ENCODE measurements at places on chromosomes 1 and 21. TPM values are rescaled to one million over a fixed set of nuclear protein-coding genes. Genes with fewer than 3 reads are reported as not detected.

Gene ETV3L
- not detected for total RNA-seq

Gene ARMH1
- total RNA-seq = 75.1 TPM

DNA sequence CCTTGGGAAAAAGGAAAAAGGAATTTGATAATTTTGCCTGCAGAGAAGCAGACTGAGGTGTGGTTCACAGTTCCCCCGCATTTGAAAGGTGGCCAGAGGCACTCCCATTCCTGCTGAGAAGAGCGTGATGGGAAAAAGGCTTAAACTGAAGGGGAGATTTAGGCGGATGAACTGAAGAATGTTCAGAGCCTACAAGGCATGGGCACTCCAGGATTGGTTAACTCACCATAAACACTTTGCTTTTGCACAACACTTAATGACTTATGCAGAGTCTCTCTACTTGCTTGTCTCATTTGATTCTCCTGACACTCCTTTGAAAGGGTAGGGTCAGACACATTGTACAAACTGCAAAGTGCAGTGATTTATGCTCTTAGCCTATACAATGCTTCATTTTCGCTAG lies 119.6 kb upstream of the RUNX1 start:
- H3K36me3 ChIP-seq = no peaks in the 10 kb centered on the region
- DNase-seq = no peak
- H3K4me3 ChIP-seq = no peak overlapping the region
- no peak overlapping the region for H3K27ac ChIP-seq
- no peaks in the 10 kb centered on the region for H3K27me3 ChIP-seq
- peaks cover 29% of the 10 kb centered on the region for H3K4me1 ChIP-seq

Gene CACNA1S
- total RNA-seq = not detected

- peaks cover 14% of the 10 kb centered on the region for H3K27me3 ChIP-seq
- no peak for DNase-seq
- H3K36me3 ChIP-seq = no peaks in the 10 kb centered on the region
- H3K4me3 ChIP-seq = no peak within 1 kb of the TSS
- peaks cover 6% of the 10 kb centered on the region for H3K4me1 ChIP-seq
- H3K27ac ChIP-seq = no peak within 1 kb of the TSS
These were observed at the start of gene ANKRD65 for GRCh38 chr1:1421147-1421906. Gene ANKRD65 (minus strand): TSS chr1:1421276. CDS start chr1:1421005, 271 bp downstream.

DNA sequence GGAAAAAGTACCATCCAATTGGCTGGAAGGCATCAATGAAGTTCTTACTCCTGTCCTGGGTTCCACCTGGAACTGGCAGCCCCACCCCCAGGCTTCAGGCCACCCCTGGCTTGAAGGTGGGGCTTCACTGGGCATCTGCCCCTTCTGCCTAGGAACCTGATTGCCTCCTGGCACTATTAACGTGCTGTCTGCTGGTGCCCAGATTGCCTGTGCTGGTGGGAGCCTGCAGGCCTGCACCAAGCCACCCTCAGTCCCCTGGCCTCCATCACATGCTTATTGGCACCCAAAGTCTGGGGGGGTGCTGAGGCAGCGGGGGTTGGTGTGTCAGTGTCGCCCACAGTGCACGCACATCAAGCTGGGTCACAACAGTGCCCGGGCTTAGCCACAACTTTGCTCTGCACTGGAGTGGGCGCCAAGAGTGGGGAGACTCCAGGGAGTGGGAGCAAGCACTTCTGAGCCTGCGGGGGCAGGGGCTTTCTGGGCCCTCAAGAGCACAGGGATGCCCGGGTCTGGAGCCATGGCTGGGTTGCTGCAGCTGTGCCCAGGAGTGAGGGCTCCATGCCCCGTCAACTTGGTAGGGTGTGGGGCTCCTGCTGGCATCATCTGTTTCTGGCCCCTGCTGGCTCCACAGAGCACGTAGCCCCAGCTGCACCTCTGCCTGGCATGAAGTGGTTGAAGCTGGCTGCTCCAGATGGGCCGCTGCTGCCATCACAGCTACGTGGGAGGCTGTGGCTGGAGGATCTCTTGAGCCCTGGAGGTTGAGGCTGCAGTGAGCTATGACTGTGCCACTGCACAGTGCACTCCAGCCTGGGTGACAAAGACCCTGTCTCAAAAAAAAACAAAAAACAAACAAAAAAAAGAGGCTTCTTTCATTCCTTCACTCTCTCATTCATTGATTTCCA lies 4.1 kb upstream of the LSM10 start:
- H3K4me3 ChIP-seq = peak overlapping the region; percentile 23
- no peak for DNase-seq
- H3K4me1 ChIP-seq = peaks cover 15% of the 10 kb centered on the region
- no peaks in the 10 kb centered on the region for H3K36me3 ChIP-seq

- no peak for DNase-seq
- H3K27me3 ChIP-seq = peaks cover 12% of the 10 kb centered on the region
- H3K36me3 ChIP-seq = no peaks in the 10 kb centered on the region
- H3K4me3 ChIP-seq = no peak overlapping the region
- peaks cover 30% of the 10 kb centered on the region for H3K4me1 ChIP-seq
These were observed 476.6 kb downstream of the SETD4 start for GRCh38 chr21:35583566-35584216.

DNA sequence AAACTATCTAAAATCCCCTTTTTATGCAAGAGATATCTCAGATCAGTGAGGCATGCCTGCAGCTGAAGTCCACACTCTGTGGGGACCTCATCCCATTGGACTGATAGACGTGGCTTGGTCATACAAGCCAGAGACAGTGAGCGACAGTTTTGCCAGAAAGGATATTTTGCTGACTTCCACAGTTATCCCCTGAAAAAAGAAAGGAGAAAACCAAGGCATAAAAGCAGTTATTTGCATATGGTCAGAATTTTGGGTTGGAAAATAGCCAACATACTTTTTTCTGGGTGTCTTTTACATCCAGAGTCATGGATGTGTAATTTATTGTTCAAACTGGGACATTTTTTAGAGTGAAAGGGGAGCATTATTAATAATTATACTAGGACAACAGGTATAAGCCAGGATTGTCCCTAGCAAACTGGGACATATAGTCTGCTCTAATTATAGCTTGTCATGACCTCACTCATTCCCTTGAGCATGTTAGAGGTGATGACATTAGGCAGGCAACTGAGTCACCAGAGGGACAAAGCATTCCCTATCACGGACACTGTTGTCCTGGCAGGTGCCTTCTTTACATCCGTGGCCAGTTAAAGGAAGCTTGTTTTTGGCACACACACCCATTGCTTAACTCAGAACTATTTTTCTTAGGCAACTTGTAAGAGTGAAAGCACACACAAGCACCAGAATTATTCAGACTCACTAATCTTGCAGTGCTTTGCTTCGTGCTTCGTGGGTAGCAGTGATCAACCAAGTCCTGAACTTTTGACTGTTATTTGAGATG lies 65.5 kb downstream of the PRRX1 start:
- H3K4me1 ChIP-seq = no peaks in the 10 kb centered on the region
- no peaks in the 10 kb centered on the region for H3K36me3 ChIP-seq
- H3K4me3 ChIP-seq = no peak overlapping the region
- DNase-seq = no peak

DNA sequence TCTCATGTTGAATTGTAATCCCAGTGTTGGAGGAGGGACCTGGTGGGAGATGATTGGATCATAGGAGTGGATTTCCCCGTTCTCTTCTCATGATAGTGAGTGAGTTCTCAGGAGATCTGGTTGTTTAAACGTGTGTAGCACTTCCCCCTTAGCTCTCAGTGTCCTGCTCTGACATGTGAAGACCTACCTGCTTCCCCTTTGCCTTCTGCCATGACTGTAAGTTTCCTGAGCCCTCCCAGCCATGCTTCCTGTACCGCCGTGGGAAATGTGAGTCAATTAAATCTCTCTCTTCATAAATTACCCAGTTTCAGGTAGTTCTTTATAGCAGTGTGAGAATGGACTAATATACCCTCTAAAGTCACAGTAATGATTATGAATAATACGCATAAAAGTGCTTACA lies 248.4 kb upstream of the LRRC7 start:
- no peak for DNase-seq
- no peaks in the 10 kb centered on the region for H3K27me3 ChIP-seq
- no peaks in the 10 kb centered on the region for H3K36me3 ChIP-seq
- no peaks in the 10 kb centered on the region for H3K4me1 ChIP-seq

Gene GAS5
- 1,203 TPM for total RNA-seq

DNA sequence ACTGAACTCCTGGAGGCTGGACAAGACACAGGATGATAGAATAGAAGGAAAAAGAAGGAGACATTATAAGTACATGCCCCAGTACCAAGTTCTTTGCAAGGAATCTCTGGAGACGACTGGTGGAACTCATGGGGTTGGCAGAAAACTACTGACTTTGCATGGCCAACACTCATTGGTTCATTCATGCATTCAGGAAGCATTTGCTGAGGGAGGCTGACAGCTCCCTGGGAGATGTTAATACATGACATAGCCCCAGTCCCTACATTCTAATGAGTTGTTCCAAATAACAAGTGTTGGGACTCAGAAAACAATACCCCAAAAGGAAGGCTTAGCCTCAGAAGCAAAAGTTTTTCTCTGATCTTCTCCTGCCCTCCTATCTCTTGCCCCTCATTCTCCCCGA lies 172.8 kb upstream of the IRF2BP2 start:
- no peak for DNase-seq
- no peak overlapping the region for H3K4me3 ChIP-seq
- H3K27ac ChIP-seq = no peak overlapping the region
- no peaks in the 10 kb centered on the region for H3K4me1 ChIP-seq
- no peaks in the 10 kb centered on the region for H3K36me3 ChIP-seq

DNA sequence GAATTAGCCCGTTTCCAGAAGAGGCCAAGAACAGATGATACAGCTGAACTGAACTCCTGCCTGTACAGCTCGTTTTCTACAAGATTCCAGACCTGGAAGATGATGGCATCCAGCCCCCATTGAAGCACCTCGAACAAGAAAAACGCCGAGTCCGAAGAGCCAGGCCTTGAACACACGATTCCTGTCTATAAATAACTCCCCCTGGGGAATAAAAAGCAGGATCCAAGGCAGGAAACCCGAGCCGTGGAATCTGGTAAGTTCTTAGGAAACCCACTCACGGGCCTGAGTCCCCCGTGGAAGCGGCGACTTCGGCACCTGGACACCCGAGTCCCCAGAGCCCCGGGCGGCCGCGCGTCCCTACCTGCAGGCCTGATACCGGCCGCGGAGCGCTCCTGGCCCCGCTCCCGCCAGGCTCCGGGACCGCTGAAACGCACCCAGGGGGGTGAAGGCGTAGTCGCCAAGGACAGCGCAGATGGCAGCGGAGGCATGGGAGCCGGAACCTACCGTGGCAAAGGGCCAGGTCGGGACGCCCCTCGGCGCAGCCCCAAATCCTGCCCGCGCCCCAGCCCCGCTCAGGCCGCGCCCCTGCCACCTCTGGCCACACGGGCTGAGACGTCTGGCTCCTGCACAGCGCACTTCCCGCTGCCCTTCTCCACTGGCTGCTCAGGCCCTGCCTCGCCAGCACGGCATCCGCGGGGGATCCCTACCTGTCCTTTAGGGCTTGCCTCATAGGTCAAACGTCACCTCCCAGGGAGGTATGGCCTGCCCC lies 14.0 kb upstream of the HLCS start:
- peaks cover 22% of the 10 kb centered on the region for H3K4me1 ChIP-seq
- no peaks in the 10 kb centered on the region for H3K36me3 ChIP-seq
- H3K27me3 ChIP-seq = peaks cover 2% of the 10 kb centered on the region
- peak; percentile 30 for DNase-seq
- H3K4me3 ChIP-seq = peak overlapping the region; percentile 59
- peak overlapping the region; percentile 72 for H3K27ac ChIP-seq

GRCh38 chr21:35987475-35987874 lies 72.9 kb downstream of the SETD4 start:
- H3K4me1 ChIP-seq = no peaks in the 10 kb centered on the region
- no peaks in the 10 kb centered on the region for H3K36me3 ChIP-seq
- H3K27me3 ChIP-seq = peaks cover 8% of the 10 kb centered on the region
- H3K4me3 ChIP-seq = no peak overlapping the region
- no peak for DNase-seq
- no peak overlapping the region for H3K27ac ChIP-seq

- no peaks in the 10 kb centered on the region for H3K36me3 ChIP-seq
- peaks cover 7% of the 10 kb centered on the region for H3K27me3 ChIP-seq
- peaks cover 9% of the 10 kb centered on the region for H3K4me1 ChIP-seq
- H3K27ac ChIP-seq = peak overlapping the region; percentile 55
- DNase-seq = peak; percentile 43
These were observed 18.0 kb downstream of the BMP8A start for GRCh38 chr1:39509360-39510009.

GRCh38 chr1:30691480-30691879 lies 31.9 kb downstream of the MATN1 start:
- H3K27ac ChIP-seq = no peak overlapping the region
- H3K36me3 ChIP-seq = no peaks in the 10 kb centered on the region

DNA sequence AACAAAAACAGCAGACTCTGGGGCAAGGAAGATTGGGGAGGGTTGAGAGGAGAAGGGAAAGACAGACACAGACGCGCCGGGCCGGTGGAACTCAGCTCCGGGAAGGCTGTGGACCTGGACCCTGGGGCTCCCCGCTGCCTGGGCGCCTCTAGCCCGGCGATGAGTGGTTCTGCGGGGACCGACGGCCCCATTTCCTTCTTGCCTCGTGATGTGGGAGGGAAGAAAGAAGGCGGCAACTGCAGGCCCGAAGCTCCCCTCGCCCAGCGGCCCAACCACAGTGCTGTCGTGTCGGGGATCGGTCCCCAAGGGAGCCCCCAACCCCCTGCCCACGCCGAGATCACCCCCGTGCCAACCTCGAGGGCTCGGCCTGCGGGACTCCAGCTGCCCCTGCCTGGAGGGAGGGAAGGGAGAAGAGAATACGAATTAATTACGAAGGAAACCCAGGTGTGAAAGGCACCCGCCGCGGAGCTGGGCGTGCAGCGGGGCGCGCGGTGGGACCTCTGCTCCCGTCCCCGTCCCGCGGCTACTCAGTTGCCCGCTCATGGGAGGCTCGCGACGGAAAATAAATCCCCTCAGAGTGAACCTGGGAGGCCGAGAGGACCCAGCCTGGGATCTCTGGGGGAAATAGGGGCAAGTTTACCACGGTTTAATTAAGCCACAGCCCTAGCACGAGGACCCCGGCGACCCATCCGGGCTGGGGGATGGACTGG lies 7.4 kb downstream of the FOXD3 start:
- no peak for DNase-seq
- H3K27ac ChIP-seq = no peak overlapping the region
- H3K4me1 ChIP-seq = peaks cover 21% of the 10 kb centered on the region

Gene SAMD11
- total RNA-seq = not detected

- no peaks in the 10 kb centered on the region for H3K27me3 ChIP-seq
- peaks cover 22% of the 10 kb centered on the region for H3K36me3 ChIP-seq
- no peak for DNase-seq
- H3K4me3 ChIP-seq = no peak overlapping the region
- no peak overlapping the region for H3K27ac ChIP-seq
These were observed 26.2 kb downstream of the VPS45 start for GRCh38 chr1:150093805-150094204.

Gene ST6GALNAC5
- total RNA-seq = not detected

Gene ZBTB21
- 32.9 TPM for total RNA-seq

GRCh38 chr1:156246781-156247459 lies 936 bp downstream of the PAQR6 start:
- no peak overlapping the region for H3K4me3 ChIP-seq
- H3K36me3 ChIP-seq = peaks cover 9% of the 10 kb centered on the region
- H3K27ac ChIP-seq = no peak overlapping the region
- peaks cover 11% of the 10 kb centered on the region for H3K4me1 ChIP-seq
- H3K27me3 ChIP-seq = peaks cover 4% of the 10 kb centered on the region
